Nasal cavity respiratory epithelium epithelial cell of viscerocranial mucosa (primary cell): ENCODE measurements at places on chromosomes 2 and 18. TPM values are rescaled to one million over a fixed set of nuclear protein-coding genes. Genes with fewer than 3 reads are reported as not detected.

SERPINB11 gene
- under 0.01 and 0.93 TPM in 2 replicates for total RNA-seq

IL36G gene
- 1.7 and 2.6 TPM in 2 replicates for total RNA-seq

CDH19 gene
- total RNA-seq: under 0.01 TPM in 1 of 2 replicates, not detected in the other

PRSS56 gene
- total RNA-seq: not detected in 2 replicates

PSMA8 gene
- total RNA-seq: not detected in 2 replicates

DYSF gene
- total RNA-seq: 0.68 and 16.2 TPM in 2 replicates

POTEC gene
- total RNA-seq: not detected in 2 replicates

DOK6 gene
- total RNA-seq: 0.07 TPM in 1 of 2 replicates, not detected in the other

ALPG gene
- total RNA-seq: not detected in 2 replicates

PAX8 gene
- under 0.01 and 1.1 TPM in 2 replicates for total RNA-seq

RGPD4 gene
- total RNA-seq: not detected in 2 replicates

EVX2 gene
- not detected in 2 replicates for total RNA-seq

PDE11A gene
- total RNA-seq: 0.07 TPM in 1 of 2 replicates, not detected in the other

MROH2A gene
- total RNA-seq: not detected in 2 replicates

SIX3 gene
- total RNA-seq: 0.68 and 4.1 TPM in 2 replicates
